IgD-negative memory B cell (primary cell): ENCODE measurements at places on chromosomes 5 and 9. TPM values are rescaled to one million over a fixed set of nuclear protein-coding genes. Genes with fewer than 3 reads are reported as not detected.

PHF24 gene
- polyA plus RNA-seq = 0.06 TPM

CSNK1G3 gene
- polyA plus RNA-seq = 53.6 TPM

SMIM33 gene
- not detected for polyA plus RNA-seq

GRXCR2 gene
- not detected for polyA plus RNA-seq

FBLL1 gene
- polyA plus RNA-seq = not detected

NFIB gene
- not detected for polyA plus RNA-seq

GFI1B gene
- polyA plus RNA-seq = 0.74 TPM

ADAMTS12 gene
- not detected for polyA plus RNA-seq

MYO10 gene
- polyA plus RNA-seq = not detected

CDH9 gene
- not detected for polyA plus RNA-seq
